Activated CD4-positive, alpha-beta T cell treated with anti-CD3 and anti-CD28 coated beads, Interleukin-2, amount 50 U/mL, for 24 hours (primary cell): ENCODE measurements at places on chromosomes 6 and 20.

DNA sequence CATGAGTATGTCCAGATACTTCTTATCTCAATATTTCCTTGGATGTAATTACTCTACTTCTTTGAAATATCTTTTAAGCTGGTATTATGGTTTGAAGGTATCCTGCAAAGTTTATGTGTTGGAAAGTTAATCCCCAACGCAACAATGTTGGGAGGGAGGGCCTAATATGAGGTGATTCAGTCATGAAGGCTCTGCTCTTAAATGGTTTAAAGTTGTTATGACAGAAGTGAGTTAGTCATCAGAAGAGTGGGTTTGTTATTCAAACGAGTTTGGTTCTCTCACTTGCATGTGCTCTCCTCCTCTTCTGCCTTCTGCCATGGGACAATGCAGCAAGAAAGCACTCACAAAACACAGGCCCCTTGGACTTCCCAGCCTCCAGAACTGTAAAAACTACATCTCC is 176.3 kb downstream of the KCNQ5 start:
- DNase-seq = no peak

DNA sequence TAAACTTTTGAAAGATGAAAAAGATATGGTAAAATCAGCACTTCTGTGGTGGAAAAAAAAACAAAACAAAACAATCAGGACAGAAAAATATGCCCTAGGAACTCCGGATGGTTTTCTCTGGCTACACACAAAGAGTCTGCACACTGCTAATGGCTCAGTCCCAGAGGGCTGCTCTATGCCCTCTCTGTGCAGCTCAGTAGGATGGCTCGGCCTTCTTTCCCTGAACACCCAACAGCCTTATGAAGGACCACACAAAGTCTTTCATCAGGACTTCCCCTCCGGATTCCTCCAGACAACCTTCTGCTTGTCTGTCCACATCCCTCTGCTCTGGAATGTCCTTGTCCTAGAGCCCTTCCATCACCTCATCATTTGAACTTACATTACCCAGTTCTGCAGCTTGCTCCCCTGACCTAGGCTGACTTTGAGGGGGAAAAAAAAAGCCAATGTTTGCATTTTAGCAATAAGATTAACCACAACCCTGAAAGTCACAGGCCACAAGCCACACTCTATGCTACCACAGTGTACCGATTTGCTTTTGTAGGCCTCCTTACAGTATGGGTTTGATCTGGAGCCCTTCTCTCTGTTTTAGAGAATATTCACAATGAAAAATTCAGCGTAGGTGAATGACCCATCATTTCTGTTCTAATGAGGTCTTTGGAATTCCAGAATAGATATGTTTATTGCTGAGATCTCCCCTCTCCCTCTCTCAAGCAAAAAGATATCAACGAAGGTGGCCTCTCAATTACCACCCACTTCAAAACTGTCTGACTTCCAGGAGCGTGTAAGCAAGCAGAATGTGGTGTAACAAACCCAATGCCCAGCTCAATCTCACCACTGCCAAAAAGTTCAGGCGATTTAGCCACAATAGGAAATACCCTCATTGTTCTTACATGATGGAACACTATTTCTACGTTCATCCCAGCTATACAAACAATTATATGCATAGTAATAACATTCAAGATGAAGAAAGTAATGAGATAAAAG is 164.0 kb downstream of the GMDS start:
- no peak for DNase-seq

GRCh38 chr6:2524090-2524489 is 226.6 kb downstream of the MYLK4 start:
- no peak for DNase-seq

DNA sequence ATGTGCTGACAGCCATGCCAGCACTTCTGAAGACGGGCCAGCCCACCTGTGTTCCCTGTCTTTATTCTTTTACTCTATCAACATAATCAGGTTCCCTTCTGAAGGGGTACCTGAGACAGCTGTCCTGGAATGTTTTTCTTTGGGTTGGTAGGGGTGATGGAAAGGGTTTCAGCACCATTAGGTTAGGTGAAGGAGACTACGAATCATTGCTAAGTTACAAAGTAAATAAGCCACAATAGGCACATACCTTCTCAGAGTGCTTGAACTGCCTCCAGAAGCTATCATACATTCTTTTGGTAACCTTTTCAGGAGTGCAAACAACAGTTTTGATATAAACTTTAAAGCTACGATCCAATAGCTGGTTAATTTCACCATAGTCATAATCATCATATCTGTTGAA is 106.3 kb downstream of the SESN1 start:
- no peak for DNase-seq

GRCh38 chr6:69973763-69974162 is 107.4 kb downstream of the COL19A1 start:
- DNase-seq = no peak

- no peak for DNase-seq
These were observed 107.1 kb downstream of the MRPL14 start for GRCh38 chr6:44020148-44020547.

GRCh38 chr6:35400901-35401311 is 51.2 kb upstream of the FANCE start:
- no peak for DNase-seq
